ENCODE measurements at places on chromosomes 3 and 15. TPM values are rescaled to one million over a fixed set of nuclear protein-coding genes. Genes with fewer than 3 reads are reported as not detected.

The IFT80 gene
- 15.3 TPM for total RNA-seq

The ATP13A4 gene
- 5.6 TPM for total RNA-seq

The NTRK3 gene
- 2.8 TPM for total RNA-seq

The PDZRN3 gene
- 116 TPM for total RNA-seq

The C15orf39 gene
- 26.2 TPM for total RNA-seq

The ATP13A5 gene
- not detected for total RNA-seq

The RFC4 gene
- total RNA-seq: 226 TPM

Data from transverse colon (tissue), 4 donors.